ENCODE measurements at places on chromosomes 13 and 19.

DNA sequence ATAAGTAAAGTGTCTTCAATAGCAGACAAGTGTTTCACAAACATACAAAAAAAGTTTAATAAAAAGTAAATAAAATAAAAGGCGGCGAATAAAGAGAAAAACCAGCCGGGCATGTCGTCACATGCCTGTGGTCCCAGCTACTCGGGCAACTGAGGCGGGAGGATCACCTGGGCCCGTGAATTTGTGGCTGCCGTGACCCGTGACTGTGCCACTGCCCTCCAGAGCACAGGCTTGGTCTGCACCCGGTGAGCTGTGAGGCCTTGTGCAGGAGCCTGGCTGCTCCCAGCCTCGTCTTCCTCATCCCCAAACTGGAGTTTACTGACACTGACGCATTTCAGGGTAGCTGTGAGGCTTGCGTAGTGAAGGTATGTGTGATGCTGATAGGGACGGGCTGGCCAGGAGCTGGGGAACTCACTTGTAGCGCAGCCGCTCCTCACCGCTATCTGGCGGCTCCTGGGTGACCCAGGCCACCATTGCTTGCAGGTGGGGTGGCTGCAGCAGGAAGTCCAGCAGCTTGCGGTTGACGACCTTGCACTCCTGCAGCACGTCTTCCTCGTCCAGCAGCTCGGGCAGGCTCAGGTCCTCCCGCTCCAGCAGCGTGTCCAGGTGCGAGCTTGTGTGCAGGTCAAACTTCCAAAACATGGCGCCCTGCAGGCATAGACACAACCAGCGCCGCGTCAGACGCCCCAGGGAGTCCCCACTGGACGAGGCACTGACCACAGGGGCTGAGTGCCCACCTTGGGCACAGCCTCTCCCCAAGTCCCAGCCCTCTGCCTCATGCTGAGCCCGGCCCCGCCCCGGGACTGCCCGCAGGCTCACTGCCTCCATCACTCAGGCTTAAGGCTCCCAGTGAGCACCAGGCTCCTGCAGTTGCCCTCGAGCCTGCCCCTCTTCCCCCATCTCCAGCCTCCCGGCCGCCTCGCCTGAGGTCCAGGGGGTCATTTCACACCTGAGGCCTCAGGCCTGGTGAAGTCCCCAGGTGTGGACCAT lies 12.1 kb downstream of the PPP6R1 start:
- no peak for DNase-seq

DNA sequence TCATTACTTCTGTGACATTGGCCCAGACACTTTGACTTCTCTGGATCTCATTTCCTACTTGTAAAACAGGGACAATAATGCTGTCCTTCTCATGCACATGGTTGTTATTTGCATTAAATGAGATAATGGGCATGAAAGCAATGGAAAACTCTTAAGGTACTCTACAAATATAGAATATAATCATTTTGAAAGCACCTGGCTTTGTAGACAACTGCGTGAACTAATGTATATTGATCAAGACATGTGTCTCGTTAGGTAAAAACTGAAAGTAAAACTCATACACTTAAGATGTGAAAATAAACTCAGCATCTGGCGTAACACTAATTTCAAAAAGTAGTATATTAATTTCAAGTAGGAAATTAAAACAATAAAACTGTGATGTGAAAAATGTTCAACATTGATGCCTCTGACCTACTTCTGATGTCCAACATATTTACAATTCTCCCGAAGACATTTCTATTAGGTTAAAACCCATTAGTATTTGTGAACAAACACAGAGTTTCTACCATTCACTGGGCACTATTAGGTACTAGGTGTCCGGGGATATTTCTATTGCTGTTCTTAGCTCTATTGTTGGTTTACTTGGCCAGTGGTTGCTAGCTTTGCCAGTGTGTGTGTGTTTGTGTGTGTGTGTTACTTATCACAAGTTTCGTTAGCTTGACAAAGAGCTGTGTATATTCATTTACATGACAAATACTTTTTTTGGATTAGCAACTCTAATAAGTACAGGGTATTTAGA lies 220.5 kb downstream of the KCNRG start:
- no peak for DNase-seq

DNA sequence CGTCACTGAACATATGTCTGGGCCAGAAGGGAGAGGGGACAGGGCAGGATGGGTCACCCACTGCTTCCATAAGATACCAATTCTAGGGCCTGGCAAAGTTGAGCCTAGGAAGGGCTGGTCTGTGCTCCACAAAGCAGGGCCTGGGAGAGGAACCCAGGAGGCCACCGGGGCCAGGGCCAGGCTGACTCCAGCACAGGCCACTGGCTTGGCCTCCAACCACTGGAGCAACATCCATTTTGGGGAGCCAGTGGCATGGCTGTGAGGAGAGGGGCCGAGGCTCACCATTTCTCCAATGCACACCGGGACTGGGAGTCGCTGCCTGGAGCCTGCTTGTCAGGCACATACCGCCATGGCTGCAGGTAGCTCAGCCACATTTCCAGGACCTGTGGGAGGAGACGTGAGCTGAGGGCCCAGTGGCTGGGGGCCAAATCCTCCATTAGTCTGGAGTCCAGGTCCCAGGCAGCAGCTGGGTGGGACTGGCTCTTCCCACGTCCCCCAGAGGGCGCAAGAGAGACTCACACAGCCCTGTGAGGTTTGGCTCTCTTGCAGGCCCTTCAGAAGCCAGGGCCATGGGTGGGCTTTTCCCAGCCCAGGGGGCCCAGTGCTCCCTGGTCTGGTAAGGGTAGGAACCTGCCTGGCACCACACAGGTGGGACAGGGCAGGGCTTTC lies 27.7 kb downstream of the TUBA3C start:
- DNase-seq, result no peak

DNA sequence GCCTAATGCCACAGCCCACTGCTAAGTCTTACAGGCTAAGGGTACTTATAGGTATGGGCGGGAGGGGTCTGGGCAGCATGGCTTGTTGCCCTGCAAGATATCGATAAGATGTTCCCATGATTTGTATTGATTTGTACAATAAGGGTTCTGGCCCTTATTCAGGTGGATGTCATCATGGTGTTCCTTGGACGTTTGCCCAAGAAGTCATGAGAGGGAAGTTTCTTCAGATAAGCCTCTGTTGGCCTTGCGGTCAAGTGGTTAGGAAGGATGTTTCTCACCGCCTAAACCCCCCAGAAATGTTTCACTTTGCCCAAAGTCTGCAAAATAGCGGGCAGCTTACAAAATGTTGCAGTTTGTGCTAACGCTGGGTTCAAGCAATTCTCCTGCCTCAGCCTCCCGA lies 7.3 kb downstream of the PARP4 start:
- no peak for DNase-seq

GRCh38 chr13:113597391-113598080 lies 13.0 kb downstream of the TFDP1 start:
- DNase-seq, result no peak

DNA sequence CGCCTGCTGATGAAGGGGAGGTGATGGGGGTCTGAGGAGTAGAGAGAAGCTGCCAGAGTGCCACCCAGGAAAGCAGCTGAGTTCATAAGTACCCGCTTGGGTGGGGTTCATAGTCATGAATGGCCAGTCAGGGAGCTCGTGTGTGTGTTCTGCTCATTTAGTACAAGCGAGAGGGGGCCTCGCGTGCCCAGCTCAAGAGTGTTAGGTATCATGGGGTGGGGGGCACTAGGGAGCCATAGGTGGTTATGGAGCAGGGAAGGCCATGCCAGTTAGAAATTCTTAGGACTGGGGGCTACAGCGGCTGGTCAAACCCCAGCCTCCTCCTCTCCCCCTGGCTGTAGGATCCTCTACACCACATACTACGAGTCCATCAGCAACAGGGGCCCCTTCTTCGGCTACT lies 46.8 kb downstream of the CD320 start:
- DNase-seq, result no peak

DNA sequence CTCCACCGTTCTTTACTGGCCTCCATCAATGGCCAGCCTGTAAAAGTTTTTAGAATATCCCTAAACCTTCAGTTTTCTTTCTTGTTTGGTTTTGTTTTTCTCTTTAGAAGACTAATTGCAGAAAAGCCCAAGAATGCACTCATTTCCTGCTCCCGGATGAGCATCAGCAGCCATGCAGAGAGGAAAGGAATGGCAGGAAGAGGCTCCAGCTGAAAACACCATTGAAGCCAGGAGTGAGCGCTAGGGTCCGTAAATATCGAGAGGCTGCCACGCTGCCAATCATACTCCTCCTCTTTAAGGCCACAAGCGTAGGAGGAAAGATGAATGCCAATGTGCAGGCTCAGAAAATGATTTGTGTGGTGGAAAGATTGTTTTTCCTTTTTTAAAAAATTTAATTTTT lies 57.4 kb upstream of the UBE2L5 start:
- DNase-seq, result no peak

DNA sequence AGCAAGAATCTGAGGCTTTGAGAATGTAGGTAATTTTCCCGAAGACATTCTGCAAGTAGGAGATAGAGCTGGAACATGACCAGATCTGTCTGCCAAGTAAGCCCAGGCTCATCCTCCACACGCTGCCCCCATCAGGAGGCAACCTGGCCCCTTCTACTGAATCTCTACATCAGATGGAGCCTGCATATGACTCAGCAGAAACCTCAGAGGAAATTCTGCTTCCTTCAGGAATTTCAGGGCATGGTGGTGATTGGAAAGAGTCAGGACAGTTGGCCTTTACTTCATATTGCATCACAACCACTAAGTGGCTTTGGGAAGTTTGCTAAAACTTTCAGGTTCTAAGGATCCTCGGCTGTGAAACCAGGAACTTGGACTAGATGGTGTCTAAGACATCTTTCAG lies 85.2 kb downstream of the LRRC63 start:
- DNase-seq, result no peak

GRCh38 chr13:50731400-50731799 lies 112.1 kb downstream of the DLEU7 start:
- DNase-seq, result no peak

- DNase-seq, result no peak
These were observed 117.9 kb downstream of the STOML3 start for GRCh38 chr13:38872693-38873092.

GRCh38 chr13:61592489-61592888 lies 176.8 kb upstream of the PCDH20 start:
- no peak for DNase-seq

DNA sequence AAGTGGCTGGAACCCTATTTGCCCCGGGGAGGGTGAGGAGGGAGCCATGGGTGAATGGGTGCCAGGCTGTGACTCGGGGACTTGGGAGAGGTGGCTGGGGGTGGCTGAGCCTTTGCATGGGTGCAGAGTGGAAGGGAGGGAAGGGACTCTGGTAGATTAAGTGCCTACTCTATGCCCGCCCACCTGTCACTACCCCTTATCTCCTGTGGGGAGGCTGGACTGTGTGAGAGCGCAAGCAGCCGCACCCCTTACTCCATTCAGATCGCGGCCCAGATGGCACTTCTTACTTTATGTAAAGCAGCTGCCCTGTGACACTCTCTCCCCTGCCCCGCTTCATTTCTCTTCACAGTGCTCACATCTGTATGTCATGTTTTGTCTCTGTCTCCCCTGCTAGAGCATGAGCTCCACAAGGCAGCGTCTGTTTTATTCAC lies 2.9 kb downstream of the KASH5 start:
- DNase-seq, result no peak

GRCh38 chr13:29464105-29464679 lies 131.3 kb downstream of the SLC7A1 start:
- no peak for DNase-seq

DNA sequence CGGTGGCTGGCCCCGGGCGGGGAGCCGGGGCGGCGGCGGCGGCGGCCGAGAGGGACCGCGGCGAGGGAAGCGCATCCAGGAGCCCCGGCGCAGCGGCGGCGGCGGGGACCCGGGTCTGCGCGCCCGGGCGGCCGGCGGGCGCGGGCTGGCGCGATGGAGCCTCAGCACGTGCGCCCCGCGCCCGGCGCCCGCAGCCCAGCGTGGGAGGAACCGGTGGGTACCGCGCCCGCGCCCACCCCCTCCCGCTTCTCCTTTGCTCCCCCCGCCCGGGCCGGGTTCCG lies 7.8 kb upstream of the DGKH start:
- no peak for DNase-seq

DNA sequence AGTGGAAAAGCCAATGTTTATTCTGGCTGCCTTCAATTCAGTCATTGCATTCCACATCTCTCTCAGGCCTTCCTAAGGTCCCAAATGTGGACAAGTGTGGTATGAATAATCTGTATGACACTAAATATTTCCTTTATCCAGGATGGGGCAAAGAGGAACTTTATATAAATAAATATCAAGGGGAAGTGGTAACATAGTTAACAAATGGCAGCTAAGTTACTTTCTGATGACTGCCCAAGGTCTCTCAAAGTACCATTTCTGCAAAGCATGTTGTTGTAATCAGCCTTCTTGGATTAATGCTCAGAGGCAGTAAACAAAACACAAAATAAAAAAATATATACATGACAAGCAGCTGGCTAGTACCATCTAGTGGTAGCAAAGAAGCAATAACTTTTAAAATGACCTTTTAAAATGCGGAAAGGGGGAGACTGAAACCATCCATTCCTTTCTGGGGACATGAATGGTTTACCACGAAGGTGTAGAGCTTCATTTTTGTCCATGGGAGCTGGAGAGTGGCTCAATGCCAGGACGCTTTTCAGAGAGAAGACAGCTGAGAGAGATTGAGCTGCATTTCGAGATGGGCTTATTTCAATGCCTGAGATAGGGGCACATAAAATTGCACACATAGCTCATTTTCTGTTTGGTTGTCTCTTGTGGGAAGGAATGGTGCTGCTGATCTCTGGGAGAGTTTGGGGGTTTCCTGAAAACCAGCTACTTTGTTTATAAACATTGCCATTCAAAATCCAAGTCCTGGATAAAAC lies 259.2 kb downstream of the RFC3 start:
- DNase-seq, result no peak

- DNase-seq, result no peak
These were observed 404.4 kb downstream of the SPRY2 start for GRCh38 chr13:79936368-79937136.

GRCh38 chr13:76733671-76734070 lies 152.5 kb downstream of the KCTD12 start:
- no peak for DNase-seq

- no peak for DNase-seq
These were observed 30.8 kb upstream of the PEPD start for GRCh38 chr19:33552191-33552927.

GRCh38 chr19:28494461-28494860 lies 718.5 kb downstream of the UQCRFS1 start:
- no peak for DNase-seq

GRCh38 chr13:112005925-112006324 lies 61.0 kb upstream of the SOX1 start:
- DNase-seq, result no peak

DNA sequence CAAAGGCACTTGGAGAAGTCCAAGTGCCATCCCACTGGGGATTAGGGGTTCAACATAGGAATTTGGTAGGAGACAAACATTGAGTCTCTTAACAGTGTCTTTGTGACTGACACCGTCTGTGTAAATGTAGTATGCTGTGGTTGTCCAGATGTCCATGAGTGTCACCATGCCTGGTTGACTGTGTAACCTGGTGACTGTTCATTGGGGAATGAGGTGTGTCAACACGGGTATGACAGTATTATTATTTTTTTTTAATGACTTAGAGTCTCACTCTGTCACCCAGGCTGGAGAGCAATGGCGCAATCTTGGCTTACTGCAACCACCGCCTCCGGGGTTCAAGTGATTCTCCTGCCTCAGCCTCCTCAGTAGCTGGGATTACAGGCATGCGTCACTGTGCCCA lies 16.2 kb downstream of the PKN1 start:
- DNase-seq, result no peak

GRCh38 chr19:11323601-11324078 lies 15.8 kb downstream of the RAB3D start:
- no peak for DNase-seq

GRCh38 chr13:85313761-85314503 lies 485.3 kb downstream of the SLITRK6 start:
- no peak for DNase-seq

Measured in stimulated activated CD4-positive, alpha-beta T cell treated with anti-CD3 and anti-CD28 coated beads, Interleukin-15, amount 100 ng/mL, for 1 hour (primary cell).